SK-MEL-5 (cell line): ENCODE measurements at places on chromosomes 1 and 21. TPM values are rescaled to one million over a fixed set of nuclear protein-coding genes. Genes with fewer than 3 reads are reported as not detected.
A peak's percentile ranks its signal among the peaks of the same experiment; 100 is the strongest.

NPL gene
- total RNA-seq, result 6.7 and 7.0 TPM in 2 replicates

DNA sequence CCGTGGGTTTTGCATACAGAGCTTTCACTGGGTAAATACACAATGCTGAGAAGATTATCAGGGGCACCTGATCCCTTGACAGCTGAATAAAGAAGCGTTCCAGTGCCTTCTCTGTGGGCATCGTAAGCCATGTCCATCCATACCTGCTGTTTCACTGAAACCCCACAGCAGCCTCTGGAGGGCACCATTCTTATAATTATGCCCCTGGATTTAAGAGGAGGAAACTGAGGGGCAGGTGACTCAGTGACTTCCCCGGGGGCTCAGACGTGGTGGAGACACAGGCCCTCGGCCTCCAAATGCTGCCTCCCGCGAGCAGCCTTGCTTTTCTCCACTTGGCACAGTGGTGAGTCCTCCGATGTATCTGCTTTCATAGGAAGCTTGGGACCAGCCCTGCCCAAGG lies 56.7 kb downstream of the B3GALT5 start:
- peak; percentile 16 for DNase-seq

GRCh38 chr1:49339043-49339442 lies 562.4 kb upstream of the BEND5 start:
- no peak for DNase-seq

C1orf87 gene
- total RNA-seq, result not detected in 2 replicates

P3R3URF gene
- not detected in 2 replicates for total RNA-seq

- DNase-seq, result no peak
Measured at GRCh38 chr1:13687151-13687715, 12.8 kb upstream of the PRDM2 start.

DNA sequence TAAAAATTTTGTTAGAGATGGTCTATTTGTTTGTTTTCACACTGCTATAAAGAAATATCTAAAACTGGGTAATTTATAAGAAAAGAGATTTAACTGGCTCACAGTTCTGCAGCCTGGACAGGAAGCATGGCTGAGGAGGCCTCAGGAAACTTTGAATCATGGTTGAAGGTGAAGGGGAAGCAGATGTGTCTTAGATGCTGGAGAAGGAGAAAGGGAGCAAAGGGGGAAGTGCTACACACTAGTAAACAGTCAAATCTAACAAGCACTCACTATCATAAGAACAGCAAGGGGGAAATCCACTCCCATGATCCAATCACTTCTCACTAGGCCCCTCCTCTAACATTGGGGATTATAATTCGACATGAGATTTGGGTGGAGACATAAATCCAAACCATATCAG lies 76.8 kb upstream of the COL24A1 start:
- no peak for DNase-seq
